ENCODE measurements at places on chromosomes 2 and 18.

- DNase-seq: no peak
These were observed 59.7 kb downstream of the XDH start for GRCh38 chr2:31354837-31355236.

GRCh38 chr2:225233234-225233633 is 166.3 kb upstream of the NYAP2 start:
- no peak for DNase-seq

GRCh38 chr2:112985090-112985489 is 7.3 kb downstream of the IL36G start:
- peak; percentile 14 for DNase-seq

- DNase-seq: peak; percentile 10
These were observed 24.4 kb downstream of the MPHOSPH10 start for GRCh38 chr2:71154798-71155197.

DNA sequence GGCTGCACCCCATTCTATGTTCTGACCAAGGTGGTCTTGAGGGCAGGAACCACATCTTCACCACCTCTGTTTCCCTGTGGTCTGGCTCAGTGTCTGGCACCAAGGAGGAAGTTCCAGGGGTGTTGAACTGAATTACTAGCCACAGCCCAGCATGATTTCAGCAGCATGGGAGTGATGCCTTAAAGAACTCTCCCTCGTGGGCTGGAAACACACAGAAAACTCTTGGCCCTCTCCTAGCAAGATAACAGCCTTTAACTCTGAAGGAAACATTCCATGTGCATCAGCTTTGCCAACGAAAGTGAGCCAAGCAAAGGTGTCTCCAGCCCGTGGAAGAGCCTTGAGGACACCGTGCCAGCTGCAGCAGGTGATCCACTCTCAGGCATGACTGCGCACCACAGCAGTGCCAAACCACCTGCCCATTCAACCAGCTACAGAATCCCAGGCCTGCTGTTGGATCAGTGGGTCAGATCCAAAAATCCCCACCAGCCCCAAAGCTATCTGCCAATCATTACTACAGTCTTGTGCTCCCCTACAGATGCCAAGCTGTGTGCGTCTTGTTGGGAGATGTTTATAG is 124.8 kb downstream of the TTC32 start:
- DNase-seq: no peak

- peak; percentile 14 for DNase-seq
These were observed 42.9 kb downstream of the MREG start for GRCh38 chr2:215970425-215970824.

- no peak for DNase-seq
These were observed 133.6 kb downstream of the KCNE4 start for GRCh38 chr2:223185638-223186037.

DNA sequence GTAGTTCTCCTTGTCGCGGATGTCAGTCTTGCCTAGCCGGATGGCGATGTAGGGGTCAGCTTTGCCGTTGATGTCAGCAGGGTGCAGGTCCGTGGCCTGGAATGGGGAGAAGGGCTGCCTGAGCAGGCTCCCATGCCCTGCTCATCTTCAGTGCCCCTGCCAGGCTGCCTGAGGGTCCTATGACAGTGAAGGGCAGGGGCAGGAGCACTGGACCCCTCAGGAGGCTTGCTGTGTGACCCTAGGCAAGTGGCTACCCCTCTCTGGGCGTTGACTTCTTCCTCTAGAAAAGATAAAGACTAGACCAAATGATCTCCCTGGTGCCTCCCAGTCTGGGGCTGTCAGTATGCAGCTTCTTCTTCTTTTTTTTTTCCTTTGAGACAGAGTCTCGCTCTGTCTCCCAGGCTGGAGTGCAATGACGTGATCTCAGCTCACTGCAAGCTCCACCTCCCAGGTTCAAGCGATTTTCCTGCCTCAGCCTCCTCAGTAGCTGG is 11.9 kb downstream of the OTOF start:
- DNase-seq: no peak

DNA sequence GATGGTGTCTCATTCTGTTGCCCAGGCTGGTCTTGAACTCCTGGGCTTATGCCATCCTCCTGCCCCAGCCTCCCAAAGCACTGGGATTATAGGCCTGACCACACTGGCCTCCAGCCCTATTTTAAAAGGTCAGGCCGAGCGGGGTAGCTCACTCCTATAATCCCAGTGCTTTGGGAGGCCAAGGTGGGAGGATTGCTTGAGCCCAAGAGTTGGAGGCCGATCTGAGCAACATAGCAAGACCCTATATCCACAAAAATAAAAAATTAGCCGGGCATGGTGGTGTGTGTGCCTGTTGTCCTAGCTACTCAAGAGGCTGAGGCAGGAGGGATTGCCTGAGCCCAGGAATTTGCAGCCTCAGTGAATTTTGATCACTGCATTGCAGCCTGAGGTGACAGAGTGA is 3.9 kb downstream of the CAB39 start:
- no peak for DNase-seq

DNA sequence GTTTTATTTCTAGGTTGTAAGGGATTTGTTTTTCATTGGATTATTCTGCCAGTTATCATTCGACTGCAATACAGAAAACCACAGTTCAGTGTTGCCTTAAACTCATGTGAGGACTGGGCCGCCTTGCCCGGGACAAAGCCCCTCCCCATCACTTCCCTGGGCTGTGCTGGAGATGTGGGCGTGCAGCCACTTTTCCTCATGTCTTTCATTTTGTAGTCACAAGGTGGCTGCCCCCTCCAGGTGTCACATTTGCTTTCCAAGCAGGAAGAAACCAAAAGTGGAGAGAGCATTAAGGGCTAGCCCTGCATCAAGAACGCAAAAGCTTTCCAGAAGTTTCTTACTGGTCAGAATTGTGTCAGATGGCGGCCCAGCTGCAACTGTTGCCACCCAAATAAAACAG is 492.5 kb upstream of the ID2 start:
- no peak for DNase-seq

- DNase-seq: no peak
These were observed 41.6 kb downstream of the EEF1B2 start for GRCh38 chr2:206201075-206201848.

- DNase-seq: peak; percentile 12
These were observed 635 bp downstream of the SETBP1 start for GRCh38 chr18:44681076-44681970.

DNA sequence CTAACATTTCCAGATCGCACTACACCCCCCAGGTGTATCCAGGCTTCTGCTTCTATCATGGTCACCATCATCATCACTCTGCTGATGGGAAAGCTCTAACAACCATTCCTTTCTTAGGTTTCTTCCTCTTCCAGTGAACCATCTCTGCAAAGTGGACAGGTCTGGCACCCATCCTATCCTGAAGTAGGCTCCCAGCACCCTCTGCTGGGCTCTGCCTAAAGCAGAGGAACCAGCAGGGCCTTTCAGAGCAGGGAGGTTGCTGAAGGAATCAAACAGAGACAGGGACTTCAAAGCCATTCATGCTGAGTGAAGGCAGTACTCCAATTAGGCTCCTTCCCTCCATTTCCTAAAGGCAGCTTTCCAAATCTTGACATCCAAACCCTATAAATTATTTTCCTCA is 27.2 kb upstream of the SATB2 start:
- no peak for DNase-seq

DNA sequence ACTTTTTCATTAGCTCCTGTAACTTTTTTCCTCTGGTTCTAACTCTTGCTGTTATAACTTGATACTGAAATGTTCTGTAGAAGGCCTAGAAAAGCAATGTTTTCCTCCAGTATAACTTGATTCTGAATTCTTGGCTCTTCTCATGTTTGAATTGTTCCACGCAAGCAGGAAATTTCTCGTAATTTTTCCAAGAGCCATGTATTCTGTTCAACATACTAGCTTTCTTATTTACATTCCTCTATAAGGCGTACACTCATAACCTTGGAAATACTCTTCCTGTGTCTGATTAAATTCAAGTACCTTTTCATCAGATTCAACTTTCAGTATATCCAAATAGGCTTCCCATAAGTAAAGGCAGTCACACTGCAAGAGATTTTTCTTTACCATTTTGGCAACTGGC is 109.1 kb downstream of the SMAD2 start:
- no peak for DNase-seq

DNA sequence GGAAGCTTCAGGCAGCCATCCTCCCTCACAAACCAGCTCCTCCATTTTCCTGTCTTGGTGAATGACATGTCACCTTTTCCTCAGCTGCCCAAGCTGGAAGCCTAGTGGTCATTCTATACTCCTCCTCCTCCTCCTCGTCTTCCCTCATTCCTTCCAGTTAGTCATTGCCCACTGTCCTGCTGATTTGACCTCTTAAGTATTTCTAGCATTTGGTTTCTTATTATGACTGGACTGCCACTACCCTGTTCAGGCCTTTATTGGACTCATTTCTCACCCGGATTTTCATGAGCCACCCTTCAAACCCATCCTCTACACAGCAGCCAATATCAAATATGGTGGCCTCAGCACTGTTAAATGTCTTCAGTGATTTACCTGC is 21.9 kb upstream of the MGAT5 start:
- no peak for DNase-seq

GRCh38 chr18:42094875-42095274 is 139.8 kb downstream of the PIK3C3 start:
- DNase-seq: no peak

DNA sequence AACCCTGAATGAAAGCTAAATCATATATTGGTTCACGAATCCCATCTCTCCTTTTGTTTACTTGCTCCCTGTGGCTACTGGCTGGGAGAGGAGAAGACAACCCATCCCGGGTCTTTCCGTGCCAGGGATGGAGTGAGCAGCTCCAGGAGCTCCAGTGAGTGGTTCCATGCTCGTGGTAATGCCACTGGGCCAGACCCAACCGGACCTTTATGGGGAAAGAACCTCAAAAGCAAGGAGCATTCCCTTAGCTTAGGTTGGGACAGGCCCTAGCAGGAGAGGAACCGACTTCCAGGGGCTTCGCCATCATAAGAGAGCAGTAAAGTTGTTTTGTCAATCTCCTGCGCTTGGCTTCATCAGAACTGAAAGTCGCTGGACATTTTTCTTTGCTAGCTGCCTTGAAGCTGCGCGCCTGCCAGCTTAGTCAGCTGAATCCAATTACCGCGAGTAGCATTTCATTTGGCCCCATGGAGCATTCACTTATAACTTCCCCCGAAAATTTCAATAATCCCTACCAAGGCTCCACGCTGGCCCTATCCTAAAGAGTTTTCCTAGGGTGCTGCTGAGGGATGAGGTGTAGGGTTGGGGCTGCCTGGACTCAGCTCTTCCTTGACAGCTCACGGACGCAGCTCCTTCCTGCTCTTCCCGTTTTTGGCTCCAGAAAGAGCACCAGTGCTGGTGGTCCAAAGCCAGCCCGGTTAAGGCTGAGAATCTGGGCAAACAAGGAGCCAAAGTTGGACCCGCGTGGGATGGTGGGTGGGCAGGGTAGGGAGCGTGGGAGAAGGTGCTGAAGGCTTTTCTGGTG is 4.9 kb downstream of the HOXD3 start:
- DNase-seq: no peak
